ENCODE measurements at places on chromosomes 5 and 9.

GRCh38 chr5:158642879-158643278 is 456.8 kb downstream of the EBF1 start:
- no peak for DNase-seq

GRCh38 chr9:83651558-83651957 is 28.6 kb downstream of the IDNK start:
- no peak for DNase-seq

DNA sequence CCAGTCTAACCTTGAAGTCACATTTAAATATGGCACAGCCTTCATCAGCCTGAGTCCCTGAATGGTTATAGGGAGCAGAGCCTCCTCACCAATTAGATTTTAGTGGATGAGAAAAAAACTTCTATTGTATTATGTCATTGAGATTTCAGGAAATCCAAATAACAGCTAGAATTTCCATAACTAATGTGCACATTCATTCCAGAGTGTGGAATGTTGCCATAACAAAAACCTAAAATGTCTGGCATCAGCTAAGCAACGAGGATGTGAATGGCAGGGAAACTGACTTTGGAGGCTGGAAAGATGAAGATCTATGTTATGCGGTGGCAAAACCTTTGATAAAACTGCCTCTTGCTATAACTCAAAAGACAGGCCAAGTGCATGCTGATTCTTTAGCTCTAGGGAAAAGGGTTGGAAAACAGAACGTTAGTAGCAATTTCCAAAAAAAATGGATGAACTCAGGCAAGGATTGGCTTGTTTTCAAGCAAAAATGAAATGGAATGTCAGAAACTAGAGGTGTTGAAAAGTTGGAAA is 91.3 kb upstream of the NFIB start:
- DNase-seq, result no peak

DNA sequence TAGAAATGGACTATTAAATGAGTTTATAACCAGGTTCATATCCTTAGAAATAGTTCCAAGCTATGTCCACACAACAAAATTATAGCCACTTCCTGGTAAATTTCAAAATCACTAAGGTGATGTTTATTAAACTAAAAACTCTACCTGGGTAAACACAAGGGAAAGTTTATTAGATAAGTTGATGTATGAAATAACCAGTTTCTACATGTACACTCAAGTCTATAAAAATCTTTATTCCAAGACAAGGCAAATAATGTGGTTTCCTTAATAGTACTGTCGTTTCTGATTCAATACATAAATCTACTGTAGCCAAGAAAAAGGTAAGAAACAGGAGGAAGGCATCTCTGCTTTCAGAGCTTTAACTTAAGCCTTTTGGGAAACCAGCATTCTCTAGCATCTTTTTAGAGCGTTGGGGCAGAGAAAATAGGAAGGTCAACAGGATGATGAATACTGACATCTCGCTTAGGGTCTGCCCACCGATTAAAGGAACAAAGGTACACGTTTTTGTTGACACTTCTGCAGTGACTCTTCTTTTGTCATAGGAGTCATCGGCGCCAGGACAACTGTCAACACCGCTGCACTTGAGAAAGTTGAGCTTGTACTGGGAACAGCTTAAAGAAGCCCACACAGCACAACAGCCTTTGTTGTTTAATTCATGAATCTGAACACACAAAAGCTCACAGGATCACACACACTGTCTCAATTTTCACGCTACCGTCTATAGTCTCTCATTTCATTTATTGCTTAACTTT is 513.6 kb downstream of the SLCO4C1 start:
- DNase-seq, result no peak

DNA sequence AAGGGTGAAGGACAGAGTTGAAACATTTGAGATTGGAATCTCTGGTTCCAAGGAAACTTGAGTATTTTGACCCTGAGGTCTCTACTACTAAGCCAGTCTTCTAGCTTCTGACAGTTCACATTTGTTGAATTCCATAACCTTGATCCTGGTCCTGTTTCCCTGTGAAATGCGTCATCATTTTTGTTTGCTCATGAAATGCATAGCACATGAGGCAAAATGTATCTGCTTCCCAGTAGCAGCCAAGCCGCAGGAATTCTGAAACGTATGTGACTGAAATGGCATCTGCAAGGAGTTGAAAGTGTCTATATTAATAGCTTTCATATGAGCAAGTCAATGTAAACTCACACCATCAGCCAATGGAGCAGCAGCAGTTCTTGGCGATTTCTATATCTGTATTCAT is 307.9 kb downstream of the CSNK1G3 start:
- DNase-seq, result no peak

DNA sequence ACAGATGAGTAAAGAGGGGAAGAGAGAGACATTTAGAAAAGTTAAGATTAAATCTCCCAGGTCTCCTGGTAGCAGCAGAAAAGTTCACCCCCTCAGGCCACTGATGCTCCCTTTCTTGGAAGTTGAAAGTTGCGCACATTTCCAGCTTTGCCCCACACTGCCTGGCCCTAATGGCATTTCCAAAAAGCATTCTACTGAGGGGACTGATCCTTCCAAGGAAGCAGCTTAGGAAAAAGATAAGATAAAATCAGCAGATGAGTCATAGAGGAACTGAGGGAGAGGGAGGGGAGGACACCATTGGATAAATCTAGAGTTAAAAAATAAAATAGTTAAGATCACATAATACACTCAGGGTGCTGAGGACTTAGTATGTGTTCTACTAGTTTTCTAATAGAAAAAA is 67.6 kb upstream of the SLC12A2 start:
- DNase-seq, result no peak

GRCh38 chr5:618450-618849 is 6.3 kb downstream of the CEP72 start:
- no peak for DNase-seq

DNA sequence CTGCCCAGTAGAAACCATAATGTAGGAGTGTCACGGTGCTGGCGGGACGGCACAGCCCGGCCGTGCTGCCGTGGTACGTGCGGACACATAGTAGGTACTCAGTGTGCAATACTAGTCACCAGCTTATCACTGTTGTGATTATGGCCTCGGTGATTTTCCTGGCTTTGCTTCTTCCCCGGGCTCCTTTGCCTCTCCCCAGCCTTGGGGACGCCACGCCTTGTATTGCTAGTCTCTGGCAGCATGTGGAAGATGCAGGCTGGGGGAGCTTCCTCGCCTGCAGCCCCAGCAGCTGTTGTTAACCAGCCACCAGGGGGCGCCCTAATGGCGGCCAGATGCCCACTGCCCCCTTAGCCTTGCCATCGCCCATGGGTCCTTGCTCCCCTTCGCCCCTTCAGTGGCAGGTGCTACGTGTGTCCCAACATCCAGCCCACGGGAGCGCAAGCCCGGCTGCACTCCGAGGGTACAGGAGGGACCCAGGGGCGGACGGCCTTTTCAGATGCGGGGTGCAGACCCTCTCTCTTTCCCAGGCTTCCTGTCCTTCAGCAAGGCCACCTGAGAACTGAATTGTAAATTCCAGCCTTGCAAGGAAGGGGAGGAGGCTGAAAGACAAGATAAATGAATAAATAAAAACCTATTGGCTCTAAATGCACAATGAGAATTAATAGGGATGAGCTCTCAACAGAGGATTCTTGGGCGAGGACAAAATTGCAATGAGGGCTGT is 8.0 kb downstream of the NTNG2 start:
- DNase-seq, result no peak

DNA sequence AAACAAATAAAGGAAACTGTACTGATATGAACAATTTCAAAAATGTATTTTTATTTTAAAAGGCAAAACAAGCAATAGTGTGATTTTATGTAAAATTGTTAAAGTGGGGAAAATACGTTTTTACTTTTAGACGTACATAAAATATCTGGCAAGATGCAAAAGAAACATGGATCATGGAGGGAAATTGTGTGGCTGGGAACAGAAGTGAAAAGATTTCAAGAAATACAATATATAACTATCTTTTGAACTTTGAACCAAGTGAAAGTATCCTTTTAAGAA is 1.5 kb upstream of the ZNF367 start:
- no peak for DNase-seq

GRCh38 chr9:118271331-118271730 is 567.1 kb downstream of the TLR4 start:
- DNase-seq, result no peak

DNA sequence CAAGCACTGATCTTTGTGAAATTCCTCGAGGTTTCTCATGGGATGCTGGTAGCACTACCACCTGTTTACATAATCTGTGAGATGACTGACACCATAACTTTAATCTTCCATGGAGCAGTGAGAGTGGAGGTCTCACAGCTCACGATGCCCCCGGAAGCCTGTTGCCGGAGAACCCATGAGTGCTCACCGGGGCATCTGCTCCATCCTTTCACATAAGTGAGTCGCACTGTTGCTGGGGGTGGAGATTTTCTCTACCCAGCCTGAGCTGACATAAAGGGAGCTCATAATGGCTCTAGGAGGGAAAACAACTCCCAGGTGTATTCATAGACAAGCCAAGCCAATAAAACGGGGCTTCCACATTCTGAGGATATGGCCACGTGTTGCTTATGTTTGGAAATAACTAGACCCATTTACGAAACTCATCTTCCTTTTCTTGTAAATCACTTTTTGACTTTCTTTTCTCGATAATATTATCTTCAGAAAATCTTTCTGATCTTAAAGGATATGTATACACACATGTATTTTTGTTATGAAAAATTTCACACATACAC is 11.2 kb upstream of the GFPT2 start:
- DNase-seq, result no peak

GRCh38 chr5:177049285-177049684 is 26.8 kb downstream of the ZNF346 start:
- no peak for DNase-seq

GRCh38 chr5:111063709-111064322 is 7.7 kb upstream of the TSLP start:
- DNase-seq, result no peak

DNA sequence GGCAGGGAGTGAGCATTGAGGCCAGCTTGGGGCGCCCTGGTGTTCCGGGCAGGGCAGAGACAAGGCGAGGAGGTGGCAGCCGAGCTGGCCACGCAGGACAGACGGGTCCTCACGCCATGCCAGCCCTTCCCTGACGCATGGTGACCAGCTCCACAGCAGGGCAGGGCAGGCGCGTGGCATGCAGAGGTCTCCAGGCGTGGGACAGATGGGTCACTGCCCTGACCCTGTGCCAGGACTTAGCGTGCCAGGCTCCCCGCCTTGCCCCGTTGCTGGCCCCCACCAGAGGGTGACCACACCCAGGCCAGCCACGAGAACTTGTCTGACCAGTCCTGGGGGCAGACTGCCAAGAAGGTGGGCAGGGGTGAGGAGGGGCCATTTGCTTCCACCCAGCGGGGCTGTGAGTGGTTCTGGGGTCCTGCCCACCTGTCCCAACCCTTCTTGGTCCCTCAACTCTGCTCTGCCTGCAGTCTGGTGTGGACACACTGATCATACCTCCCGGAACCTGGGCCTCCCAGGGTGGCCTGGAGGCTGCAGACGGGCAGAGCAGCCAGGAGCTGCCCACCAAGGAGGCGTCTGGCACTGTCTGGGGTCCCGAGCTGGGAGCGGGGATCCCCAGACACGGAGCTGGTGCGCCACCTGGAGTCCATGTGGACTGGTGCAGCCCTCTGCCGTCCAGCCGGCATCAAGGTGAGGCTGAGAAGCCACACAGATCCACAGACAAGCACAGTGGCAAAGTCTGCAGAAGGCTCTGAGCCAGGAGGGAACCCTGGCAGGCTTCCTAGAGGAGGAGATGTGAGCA is at the start of gene RNF224:
Gene RNF224, plus strand, starts transcription at position 449 of the 799 bp plus-strand sequence. CDS start 834 bp downstream, outside the sequence.
- DNase-seq, result no peak

- DNase-seq, result no peak
Measured at GRCh38 chr9:128475867-128476266, 20.1 kb downstream of the ODF2 start.

DNA sequence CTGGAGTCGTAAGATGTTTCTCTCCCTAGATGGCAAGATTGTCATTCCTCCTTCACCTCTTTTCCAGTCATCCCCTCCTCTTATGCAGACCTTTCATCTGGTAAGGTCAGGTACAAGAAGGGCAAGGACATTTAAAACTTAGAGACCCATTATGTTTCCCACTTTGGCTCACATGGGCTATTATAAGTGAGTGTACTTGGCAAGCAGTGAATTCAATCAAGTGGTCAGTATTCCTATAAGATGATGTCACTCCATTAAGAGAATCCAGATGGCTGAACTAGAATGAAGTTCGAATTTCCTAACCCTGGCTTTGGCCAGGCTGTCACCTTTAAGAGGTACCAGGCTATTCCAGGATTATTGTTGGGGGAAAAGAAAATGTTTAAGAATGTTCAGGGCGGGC is 32.2 kb downstream of the ZNF131 start:
- DNase-seq, result no peak

GRCh38 chr5:10985721-10986110 is 224.7 kb upstream of the DAP start:
- no peak for DNase-seq

DNA sequence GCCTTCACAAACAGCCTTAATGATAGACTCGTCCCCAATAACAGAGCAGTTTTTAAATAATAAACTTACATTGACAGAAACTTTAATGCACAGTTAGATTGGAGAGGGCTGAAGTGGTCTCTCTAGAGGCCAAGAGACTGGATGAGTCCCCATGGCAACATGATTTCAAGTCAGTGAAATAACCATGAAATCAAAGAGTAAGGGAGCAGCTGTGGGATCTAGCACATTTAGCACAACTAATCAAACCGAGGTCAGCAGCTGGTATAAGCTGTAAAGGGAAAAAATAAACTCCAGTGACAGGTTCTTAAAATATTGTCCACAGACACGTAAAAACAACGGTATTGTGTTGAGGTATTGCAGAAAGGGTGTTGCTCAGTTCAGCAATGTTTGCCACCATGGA is 916.6 kb downstream of the DNAH5 start:
- no peak for DNase-seq

DNA sequence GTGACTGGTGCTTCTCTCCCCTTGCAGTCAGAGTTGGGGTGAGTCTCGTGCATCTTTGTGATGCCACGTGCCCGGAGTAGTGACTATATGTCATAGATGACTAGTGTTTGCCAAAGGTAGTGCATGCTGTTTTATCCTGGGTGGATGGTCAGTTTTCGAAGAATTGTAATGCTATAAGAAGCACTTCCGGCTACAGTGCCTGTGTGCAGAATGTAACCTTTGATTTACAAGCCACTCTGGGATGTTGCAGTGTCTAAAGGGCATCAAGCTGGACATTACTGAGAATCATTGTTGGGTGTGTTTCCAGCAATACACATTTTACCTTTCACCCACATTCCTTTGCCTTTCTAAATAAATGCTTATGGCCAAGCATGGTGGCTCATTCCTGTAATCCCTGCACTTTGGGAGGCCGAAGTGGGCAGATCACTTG is 16.7 kb downstream of the MVB12B start:
- DNase-seq, result no peak

DNA sequence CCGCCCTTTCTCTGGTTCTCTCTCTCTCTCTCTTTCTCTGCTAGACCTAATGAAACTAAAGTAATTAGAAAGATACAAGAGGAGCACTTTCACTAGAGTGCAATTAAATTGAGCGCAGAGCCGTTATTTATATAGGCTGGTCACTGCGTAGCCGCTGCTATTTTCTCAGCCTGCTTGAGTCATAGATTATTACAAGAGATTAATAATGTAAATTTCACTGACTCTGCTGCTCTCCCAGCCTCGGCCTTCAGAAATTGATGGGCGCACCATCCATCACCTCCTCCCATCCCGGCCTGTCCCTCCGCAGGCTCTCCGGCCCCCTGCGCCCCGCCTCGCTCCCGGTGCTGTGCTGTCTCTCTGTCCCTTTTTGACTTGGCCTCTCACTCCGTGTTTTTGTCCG is 268.0 kb upstream of the MVB12B start:
- DNase-seq, result no peak

- no peak for DNase-seq
Measured at GRCh38 chr9:1979741-1980367, 35.3 kb upstream of the SMARCA2 start.

Data from NCI-H2081 treated with DMSO at 0.1 percent for 48 hours (cell line).